ENCODE measurements at places on chromosomes 7 and 10.

DNA sequence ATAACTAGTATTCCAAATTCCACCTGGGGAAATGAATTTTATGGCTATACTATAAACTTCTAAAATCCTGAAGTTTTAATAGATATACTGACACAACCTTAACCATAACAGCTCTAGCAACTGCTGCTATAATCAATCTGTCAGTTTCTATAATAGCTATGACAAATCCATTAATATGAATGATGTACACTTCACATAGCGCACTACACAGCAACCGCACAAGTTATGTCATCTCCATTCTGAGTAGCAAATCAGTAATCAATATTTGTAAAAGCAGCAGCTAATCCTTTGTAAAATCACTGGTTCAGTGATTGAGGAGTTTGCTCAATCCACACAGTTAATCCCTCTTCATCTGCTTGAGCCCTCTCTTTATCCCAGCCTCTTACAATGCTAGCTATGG lies 105.3 kb downstream of the SKAP2 start:
- DNase-seq = no peak

DNA sequence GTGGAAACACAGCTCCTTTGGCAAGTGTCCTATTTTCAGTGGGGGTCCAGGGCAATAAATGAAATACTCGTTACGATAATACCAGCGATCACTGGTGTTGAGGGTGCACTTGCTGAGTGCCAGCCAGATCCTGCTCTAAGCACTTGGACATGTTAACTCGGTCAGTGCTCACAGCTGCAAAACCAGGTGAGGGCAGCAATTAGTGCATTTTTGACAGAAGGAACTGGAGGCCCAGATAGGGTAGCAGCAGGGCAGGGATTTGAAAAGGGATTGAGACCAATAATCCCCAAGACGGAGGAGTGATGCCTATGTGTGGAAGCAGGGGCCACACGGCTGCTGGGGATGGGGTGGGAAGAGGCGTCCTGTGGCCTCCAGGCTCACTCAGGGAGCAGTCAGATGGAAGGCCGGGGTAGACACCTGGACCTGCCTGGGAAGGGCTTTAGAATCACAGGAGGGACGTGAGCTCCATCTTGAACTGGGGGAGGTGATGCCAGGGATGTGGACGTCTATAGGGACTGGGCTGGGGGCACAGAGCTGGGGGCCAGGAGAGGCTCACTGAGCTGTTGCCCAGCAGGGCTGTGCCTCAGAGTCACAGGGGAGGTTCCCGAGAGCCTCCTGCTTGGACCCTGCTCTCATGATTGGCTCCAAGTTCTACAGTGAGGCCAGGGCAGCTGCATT lies 14.3 kb downstream of the PTPRE start:
- DNase-seq = no peak

DNA sequence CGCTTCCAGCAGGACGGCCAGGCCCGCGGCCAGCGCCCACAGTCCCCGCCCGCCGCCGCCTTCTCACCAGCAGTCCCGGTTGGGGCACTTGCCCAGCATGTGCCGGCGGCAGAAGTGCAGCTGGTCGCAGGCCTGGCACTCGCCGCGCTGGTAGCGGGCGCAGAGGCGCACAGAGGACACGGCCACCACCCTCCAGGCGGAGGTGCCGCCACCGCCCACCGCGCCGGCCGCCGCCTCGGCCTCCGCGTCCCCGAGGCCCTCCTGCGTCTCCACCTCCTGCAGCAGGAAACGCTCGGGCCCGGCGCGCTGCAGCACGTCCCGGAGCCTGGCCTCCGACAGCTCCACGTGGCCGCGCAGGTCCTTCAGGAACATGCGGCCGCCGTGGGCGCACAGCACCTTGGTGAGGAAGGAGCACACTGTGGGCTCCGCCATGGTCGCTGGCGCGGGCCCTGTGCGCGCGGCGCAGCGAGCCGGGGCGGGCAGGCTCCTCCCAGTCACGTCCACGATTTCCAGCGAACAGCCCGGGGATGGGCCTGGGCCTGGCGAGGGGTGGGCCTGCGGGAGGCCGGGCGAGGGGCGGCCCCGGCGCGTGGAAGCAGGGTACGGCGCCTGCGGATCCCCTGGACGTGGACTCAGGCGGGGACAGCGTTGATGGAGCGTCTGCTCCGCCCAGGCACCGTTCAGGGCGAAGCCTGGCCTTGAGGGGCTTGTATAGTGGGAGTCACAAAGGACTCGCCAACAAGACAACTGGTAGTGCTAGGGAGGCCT lies at the start of gene ZC3HAV1L:
TSS of gene ZC3HAV1L (minus strand) at position 457 of the 768 bp plus-strand sequence. CDS start at position 432, 25 bp downstream.
- no peak for DNase-seq

- no peak for DNase-seq
These were observed 72.4 kb downstream of the DENND2A start for GRCh38 chr7:140568021-140568813.

- peak; percentile 53 for DNase-seq
These were observed at the start of gene INTS15 for GRCh38 chr7:6589829-6590644. INTS15 (plus strand) TSS chr7:6590021; CDS start chr7:6590284, 263 bp downstream.

All from smooth muscle cell of the brain vasculature (primary cell).